ENCODE measurements at places on chromosomes 5 and 9.

GRCh38 chr5:1948663-1949191, 66.0 kb upstream of the IRX4 start:
- no peak for DNase-seq

GRCh38 chr9:127741831-127742434, 6.8 kb upstream of the TOR2A start:
- DNase-seq, result no peak

- no peak for DNase-seq
Observed at GRCh38 chr5:176538989-176539384, 1.8 kb upstream of the RNF44 start.

GRCh38 chr9:12922224-12922866, 147.5 kb downstream of the LURAP1L start:
- no peak for DNase-seq
